GM12878 (cell line): ENCODE measurements at places on chromosomes 4 and X.

DNA sequence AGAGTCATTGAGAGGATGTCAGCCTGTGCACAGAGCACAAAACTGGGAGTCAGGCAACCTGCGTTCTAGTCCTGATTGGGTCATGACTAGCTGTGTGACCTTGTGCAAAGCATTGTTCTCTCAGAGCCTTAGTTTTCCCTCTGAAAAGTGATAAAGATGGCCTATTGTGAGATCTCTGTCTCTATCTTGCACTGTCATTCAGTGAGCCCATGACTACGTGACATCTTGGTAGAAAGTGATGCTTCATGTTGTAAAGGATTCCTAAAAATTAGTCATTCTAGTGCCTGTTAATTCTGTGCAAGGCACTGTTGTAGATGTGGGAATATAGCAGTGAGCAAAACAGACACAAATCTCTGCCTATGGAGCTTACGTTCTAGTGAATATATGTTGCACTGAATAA lies 2.5 kb downstream of the PGRMC1 start:
- DNase-seq, result no peak

DNA sequence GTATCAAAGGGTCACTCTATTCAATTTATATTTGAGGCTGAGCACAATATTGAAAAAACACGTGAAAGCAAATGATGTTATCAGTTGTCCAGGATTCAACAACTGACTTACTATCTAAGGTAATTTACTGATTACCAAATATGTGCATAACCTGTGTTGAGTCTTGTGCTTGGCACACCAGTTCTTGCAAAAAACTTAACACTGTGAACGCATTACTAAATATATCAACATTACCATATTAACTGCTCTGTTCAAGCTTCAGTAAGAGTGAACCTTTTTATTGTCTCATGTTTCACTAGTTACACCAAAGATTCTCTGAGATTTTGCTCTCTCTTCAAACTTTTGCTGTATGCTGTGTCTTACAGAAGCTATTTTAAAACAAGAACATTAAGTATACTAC lies 38.4 kb downstream of the PPARGC1A start:
- no peak for DNase-seq

DNA sequence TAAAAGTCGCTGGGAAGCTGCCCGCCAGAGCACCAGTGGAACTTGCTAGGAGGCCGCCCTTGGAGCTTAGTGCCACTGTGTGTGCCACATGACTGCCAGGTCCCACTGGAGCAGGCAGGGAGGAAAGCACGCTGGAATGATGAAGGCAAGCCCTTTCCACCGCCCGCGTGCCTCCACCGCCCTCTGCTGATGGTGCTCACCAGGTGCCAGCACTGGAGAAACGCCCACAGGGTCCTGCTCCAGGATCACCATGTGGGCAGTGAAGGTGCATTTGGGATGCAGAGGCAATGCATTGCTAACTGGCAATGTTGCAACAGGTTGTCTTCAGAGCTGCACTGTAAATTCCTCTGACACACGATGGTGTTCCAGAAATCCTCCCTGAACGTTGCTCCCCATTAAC lies 76.3 kb downstream of the SHROOM2 start:
- no peak for DNase-seq

DNA sequence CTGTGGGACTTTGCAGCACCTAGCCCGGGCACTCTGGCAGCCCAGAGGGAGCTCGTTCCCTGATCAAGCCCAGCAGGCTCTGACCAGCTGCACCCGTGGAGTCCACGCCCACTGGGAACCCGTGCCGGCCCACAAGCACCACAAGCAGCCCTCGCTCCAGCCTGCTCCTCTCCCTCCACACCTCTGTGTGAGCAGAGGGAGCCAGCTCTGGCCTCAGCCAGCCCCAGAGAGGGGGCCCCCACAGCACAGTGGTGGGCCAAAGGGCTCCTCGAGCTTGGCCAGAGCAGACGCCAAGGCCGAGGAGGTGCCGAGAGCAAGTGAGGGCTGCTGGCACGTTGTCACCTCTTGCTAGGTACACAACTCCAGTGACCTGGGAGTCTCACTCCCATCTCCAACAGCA lies 5.1 kb upstream of the UGT2A1 start:
- no peak for DNase-seq

GRCh38 chr4:151692821-151693673 lies 67.8 kb downstream of the GATB start:
- no peak for DNase-seq

GRCh38 chr4:2360396-2360730 lies 58.1 kb downstream of the ZFYVE28 start:
- no peak for DNase-seq

DNA sequence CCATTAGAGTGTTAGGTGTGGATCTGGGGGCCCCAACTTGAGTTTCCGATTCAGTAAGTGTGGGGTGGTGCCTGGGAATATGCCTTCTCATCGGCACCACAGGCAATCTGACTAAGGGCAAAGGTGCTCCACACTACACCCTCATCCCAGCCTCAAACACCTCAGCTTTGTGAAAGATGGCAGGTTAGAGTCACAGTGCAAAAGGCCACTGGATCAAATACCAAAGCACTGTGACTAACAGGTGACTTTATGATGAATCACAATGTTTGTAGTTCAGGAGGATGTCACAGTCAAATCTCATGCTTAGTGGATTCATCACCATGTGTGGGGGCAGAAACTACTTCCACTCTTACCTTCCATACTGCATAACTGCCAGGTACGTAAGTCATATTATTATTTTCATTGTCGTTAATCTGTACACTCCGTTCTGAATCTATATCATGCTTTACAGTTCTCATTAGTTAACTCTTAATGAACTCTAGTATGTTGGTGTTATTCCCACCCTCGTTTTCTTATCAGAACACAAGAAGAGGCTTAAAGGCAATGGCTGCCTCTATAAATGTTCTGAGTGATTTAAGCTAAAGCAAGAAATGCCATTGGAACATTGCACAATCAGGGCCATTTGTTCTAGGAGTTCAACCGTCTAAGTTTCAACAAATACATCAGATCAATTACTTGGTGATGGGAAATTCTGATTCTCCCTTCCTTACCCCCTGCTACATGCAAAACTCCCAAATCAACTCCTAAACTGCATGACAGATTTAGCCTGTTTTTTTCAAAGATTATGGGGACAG lies 50.2 kb downstream of the PRKG2 start:
- no peak for DNase-seq

DNA sequence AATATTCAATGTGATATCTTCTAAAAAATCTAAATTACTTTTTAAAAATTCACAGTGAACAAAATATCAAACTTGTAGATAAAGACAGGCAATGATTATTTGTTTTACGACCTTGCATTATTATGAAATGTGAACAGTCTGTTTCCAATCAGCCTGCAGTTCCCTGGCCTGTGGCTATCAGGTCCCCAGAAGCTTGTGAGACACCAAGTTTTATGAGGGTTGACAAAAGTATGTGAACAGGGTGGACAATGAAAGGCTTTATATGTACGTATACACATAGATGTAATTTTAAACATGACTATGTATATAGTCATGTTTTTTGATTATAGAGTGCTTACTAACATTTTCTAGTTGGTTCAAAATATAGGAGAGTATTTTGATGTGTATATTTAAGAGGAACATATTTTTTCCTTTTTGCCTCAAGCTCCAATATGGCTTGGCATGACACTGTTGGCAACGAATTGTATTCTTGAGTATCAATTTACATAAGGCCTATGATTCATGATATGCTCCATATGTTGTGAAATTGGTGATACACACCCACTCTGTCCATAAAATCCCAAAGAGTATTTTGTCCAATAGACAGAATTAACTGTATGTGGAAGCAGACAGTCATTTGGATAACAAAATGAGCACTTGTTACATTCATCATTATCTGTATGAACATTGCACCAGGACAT lies 55.7 kb downstream of the BTC start:
- no peak for DNase-seq

DNA sequence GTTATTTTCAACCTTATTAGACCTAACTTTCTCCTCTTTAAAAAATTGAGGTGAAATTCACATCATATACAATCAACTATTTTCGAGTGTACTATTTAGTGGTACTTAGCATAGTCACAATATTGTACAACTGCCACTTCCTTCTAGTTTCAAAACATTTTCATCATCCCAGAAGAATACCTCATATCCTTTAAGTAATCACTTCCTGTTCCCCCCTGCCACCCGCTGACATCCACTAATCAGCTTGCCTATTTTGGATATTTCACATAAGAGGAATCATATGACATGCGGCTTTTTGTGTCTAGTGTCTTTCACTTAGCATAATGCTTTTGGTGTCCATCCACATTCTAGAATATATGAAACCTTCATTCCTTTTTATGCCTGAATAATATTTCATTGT lies 10.0 kb upstream of the PPA2 start:
- no peak for DNase-seq

- DNase-seq, result no peak
Observed at GRCh38 chr4:91734682-91735081, 569.1 kb upstream of the GRID2 start.

- no peak for DNase-seq
Observed at GRCh38 chr4:42632653-42633382, 24.1 kb downstream of the ATP8A1 start.

GRCh38 chrX:34270434-34270833 lies 138.3 kb upstream of the FAM47A start:
- DNase-seq, result no peak

DNA sequence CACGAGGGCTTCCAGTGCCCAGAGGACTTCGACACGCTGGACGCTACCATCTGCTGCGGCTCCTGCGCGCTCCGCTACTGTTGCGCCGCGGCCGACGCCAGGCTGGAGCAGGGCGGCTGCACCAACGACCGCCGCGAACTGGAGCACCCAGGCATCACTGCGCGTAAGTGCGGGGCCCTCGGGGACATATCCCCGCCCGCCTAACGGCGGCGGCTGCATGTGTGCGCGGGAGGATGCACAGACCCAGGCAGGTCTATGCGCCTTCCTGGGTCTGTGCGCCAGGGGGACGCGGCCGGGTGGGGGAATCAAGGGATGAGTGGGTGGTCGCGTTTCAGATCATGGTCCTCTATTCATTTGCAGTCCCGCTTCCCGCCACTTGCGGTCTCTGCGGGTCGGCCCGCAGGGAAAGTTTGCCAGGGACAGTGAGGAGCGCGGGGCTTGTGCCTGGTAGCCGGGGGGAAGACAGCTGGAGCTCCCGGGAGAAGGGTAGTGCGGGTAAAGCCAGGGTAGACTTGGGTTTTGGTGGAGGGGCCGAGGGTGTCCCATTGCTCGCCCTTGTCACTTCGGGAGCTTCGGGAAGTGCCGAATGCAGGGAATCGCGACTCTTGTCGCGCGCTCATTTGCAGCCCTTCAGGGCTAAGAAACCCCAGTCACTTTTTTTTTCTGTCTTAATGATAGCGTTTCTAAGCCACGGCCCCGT lies 1.0 kb downstream of the SHISA3 start:
- DNase-seq, result no peak

DNA sequence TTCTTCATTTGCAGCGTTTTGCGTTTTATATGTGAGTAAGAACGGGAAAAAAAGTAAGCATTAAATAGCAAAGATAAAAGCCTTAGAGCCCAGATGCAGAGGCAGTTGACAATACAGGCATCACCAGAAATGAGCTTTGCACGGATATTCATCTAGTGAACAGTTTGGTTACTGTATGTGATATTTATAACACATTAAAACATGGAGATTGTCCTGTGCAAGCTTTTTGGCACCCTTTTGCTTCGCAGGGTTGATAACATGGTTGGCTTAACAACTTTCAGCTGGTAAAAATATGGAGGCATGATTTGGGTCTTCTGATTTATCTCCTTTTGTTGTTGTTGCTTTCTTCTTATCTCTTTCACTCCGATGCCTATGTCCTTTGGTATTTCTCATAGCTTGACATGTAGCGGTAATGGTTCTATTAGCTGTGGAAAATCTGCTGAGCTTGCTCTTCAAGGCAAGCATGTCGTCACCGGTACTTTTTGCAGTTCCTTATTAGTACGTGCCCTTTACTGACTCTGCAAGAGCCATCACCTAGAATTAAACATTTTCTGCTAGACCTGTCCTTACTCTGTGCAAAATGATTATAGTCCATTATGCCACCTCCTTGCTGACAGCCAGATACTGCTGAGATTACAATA lies 102.9 kb downstream of the PCDH7 start:
- no peak for DNase-seq

DNA sequence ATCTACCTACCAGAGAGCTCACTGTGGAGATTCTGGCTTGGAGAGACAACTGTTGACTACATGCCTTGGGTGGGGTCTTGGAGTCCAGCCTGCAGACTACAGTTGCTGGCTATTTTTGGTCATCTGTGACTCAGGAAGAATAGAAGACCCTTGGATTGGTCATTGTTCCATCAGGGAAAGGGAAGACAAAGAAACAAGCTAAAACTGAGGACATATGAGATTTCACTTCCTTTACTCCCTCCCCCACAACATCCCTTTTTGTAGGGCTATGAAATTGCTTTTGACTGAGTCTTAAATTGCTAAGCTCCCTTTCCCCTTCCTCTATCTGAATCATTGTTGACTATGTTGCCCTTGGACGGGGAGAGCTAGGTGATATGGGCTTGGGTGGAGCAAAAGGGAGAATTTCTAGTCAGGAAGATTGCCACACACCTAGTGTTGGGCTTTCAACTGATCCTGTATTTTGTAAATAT lies 11.7 kb downstream of the MSN start:
- no peak for DNase-seq

GRCh38 chr4:88033309-88033708 lies 25.9 kb downstream of the PKD2 start:
- DNase-seq, result no peak

- DNase-seq, result no peak
Observed at GRCh38 chrX:125205133-125205917, 114.3 kb upstream of the TEX13C start.

GRCh38 chrX:78330540-78330939 lies 3.1 kb upstream of the CYSLTR1 start:
- no peak for DNase-seq

DNA sequence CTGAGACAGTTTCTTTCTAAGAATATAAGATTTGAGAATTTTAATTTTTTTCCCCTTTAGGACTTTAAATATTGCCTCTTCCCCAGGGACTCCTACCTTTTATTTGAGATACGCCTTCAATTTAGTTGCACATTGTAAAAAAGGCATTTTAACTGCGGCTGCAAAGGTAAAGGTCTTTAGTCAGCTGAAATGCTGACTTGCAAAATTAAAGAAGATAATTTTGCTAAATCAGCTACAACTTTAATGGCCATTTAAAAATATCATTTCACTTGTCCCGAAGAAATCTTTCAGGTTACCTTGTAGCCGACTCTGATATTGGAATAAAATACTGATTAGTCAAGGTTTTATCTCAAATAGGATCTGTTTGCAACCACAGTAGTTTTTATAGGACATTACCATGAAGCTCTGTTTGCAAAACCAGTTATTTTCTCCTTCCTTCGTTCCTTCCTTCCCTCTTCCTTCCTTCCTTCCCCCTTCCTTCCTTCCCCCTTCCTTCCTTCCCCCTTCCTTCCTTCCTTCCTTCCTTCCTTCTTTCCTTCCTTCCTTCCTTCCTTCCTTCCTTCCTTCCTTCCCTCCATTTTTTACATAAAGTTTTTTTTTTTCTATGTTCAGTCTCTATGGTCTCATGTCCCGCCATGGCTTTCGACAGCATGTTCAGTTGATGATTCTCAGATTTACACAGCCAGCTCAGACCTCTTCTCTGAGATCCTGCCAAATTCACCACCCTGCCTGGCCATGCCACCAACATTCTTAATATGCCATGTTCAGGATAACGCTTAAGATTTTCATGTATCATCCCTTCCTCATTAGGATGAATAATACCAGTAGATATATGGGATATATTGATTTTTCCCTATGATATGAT lies 405.4 kb upstream of the PRKX start:
- no peak for DNase-seq
